ENCODE measurements at places on chromosomes 7 and 10.

GRCh38 chr7:101631224-101631714 is 2.2 kb upstream of the MYL10 start:
- DNase-seq, result no peak

DNA sequence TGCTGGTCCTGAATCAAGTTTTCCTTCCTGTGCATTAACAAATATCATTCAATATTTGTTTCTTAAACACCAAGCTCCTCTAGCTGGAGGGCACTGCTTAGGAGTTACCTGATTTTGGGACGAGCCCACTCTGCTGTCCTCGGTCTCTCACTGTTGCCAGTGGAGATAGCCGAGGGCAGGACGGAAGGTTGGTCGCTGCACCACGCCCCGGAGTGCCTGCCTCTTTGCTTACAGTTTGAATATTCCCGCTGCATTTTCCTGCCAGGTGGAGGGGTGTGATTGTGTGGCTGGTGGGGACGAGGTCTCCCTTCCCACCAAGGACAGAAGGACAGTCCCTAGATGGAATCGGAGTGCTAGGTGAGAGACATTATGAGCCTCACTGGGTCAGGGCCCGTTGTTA is 201.5 kb downstream of the DNAJB6 start:
- DNase-seq, result no peak

- DNase-seq, result no peak
These were observed 57.2 kb downstream of the DDC start for GRCh38 chr7:50507898-50508470.

DNA sequence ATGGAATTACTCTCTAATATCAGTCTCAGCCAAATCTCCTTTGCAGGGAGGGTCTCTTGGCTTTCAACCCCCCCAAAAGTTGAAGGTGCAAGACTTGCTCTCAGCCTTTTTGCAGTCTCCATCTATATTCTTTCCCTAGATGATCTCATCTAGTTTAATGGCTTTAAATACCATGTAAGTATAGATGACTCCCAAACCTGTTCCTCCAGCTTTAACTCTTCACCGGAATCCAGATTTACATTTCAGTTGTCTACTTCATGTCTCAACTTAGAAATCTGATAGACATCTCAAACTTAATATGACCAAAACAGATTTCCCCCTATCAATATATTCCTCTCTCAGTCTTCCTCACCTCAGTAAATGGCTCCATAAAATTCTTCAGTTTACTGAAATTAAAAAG is 9.9 kb upstream of the TAS2R41 start:
- no peak for DNase-seq

- no peak for DNase-seq
These were observed 30.6 kb downstream of the FAM204A start for GRCh38 chr10:118311505-118311904.

GRCh38 chr7:64555046-64555445 is 7.8 kb downstream of the ZNF680 start:
- DNase-seq, result no peak

DNA sequence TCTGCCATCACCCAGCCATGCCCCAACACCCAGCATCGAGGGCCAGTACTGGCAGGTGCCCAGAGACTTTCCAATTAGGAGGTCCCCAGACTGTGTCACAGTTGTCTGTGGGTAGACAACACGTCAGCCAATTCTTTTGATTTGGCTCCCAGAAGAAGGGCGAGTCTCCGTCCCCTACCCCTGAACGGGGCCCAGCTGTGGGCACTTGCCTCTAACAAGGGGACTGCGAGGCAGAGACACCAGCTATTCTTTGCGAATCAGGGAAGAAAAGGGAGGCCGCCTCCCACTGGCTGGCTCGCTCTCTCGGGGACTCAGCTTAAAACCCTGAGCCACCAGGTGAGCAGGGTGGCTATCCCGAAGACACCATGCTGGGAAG is 167.3 kb downstream of the USP6NL start:
- no peak for DNase-seq

GRCh38 chr7:77802557-77803405 is 4.2 kb downstream of the PHTF2 start:
- DNase-seq, result no peak

DNA sequence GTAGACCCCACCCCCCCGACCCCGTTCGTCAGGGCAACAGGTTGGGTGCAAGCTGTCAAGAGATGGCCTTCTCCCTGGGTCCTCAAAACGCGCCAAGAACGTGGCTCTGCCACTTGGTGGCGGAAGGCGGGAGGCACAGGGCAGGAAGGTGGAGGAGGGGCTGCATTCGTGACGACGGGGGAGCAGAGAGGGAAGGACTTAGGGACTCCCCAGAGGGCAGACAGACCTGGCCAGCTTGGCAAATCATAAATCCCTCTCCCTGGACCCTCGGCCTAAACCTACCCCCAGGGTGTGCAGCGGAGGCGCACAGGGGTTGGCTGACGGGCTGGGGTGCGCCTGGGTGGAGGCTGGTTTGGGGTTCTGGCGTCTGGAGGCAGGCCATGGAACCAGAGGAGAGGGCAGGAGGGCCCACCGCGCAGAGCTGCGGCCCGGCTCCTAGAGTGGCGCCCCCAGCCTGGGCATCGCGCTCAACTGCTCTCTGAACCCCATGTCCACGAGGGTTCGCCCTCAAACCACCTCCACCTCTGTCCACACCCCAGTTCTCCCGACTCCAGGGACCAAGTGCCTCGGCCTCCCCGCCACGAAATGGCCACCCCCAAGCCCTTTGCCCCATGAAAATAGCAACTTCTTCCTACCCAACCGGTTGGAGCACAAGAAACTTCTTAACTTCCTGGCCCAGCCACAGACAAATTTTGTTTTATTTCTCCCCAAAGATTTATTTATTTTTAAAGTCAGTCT is 10.8 kb upstream of the GATA3 start:
- DNase-seq, result no peak

GRCh38 chr10:1084011-1084950 is 28.1 kb downstream of the WDR37 start:
- no peak for DNase-seq

DNA sequence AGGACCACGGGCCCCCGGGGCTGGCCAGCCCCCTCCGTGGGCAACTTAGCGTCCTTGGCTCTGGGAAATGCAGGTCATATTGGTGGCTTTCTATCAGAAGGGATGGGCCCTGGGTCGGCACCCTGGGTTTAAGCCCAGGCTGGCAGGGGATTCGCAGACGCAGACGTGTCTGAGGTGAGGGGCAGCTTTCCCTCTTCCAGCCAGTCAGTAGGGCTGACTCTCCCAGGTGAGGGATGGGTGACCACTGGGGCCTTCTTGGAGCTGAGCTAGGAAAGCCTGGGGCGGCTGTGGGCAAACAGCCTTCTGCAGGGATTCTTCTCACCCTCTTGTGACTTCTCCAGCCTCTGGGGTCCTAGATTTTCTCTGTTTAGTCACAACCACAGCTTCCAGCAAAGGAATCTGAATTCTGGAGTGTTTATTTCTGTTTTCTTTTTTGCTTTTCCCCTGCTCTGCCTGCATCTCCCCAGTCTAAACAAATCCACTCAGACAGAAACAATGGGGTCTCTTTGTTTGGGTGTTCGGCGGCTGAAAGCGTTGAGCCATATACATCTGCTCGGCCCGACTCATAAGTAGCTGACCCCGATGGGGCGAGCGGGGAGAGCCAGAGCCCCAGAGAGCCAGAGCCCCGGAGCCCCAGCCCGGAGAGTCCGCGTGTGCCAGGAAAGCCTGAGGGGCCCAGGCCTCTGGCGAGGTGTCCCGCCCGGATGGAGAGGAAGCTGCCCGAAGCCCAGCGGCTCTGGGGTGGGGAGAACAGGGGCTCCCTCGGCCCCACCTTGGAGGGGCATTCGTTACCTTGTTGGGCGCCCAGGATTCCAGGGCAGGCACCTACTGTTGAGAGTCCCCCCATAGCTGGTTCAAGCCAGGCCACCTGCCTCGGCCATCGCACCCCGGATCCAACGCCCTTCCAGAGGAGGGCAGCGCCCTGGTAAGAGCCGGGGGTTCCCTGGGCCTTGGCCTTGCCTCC is 2.0 kb downstream of the MNX1 start:
- DNase-seq, result no peak

DNA sequence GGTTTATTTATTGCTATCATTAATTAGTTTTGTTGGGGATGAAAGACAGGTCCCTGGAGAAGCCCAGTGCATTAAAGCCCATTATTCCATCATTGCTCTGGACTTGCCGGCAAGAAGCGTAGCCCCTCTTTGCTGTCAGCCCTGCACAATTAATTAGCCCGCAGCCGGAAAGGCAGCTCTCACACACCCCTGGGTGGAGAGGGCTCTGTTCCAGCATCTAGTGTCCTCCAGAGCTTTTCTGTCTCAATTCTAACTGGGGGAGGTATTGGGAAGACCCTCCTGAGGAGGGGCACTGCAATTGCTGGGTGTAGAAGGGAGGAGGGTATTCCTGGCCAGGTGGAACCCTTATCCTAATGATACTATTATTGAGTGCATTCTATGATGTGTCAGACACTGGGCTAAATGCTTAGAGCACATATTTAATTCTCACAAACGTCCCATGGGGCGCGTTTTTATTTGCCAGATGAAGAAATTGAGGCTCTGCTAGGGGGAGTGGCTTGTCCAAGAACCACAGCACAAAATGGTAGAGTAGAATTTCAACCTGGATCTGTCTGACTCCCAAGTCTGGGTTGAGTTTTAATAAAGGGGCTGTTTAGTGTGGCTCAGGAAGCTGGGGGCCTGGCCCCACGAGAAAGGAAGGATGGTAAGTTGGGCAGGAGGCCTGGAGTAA is 148.1 kb upstream of the PCBD1 start:
- no peak for DNase-seq

DNA sequence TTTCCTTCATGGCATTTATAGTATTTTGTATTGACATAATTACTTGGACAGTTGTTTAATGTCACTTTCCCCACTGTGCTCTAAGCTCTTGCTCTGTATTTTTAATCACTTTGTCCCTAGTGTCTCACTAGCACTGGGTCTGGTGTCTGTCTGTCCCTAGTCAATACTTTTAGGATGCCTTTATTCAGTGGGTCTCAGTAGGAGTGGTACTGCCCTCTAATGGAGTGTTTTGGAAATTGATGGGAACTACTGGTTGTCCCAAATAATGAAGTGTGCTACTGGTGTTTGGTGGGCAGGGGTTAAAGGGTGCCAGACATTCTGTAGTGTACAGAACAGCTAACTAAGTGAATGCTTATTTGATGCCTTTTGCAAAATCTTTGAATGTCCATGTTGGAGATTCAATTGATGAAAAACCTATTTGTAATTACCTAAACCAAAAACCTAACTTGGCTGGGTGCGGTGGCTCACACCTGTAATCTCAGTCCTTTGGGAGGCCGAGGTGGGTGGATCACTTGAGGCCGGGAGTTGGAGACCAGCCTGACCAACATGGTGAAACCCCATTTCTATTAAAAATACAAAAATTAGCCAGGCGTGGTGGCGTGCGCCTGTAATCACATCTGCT is 33.3 kb downstream of the CDK14 start:
- no peak for DNase-seq

DNA sequence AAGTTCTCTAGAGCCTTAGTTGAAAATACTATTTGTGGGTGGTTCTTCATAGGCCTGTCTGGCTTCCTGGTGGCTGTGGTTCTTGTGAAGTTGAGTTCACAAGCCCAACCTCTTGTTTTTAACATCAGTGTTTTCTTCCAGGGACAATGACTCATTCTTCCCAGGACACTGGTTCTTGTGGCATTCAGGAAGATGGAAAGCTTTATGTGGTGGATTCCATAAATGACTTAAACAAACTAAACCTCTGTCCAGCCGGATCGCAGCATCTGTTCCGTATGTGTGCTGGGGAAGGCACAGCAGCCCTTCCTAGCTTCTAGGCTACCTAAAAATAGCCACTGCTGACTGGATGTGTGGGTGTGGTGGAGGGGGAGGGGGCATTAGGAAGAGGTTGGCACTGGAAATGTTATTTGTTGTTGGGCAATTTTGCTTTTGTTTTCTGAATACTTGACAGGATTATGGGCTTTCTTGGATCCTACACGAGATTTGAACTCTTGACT is 3.9 kb downstream of the LSMEM1 start:
- no peak for DNase-seq

- no peak for DNase-seq
These were observed 42.3 kb upstream of the FOXI2 start for GRCh38 chr10:127694580-127695193.
